ENCODE measurements at places on chromosomes 7 and 10. TPM values are rescaled to one million over a fixed set of nuclear protein-coding genes. Genes with fewer than 3 reads are reported as not detected.

The NACAD gene
- 6.4 TPM for total RNA-seq

The OAT gene
- total RNA-seq = 65.2 TPM

The TSPAN33 gene
- total RNA-seq = 36.7 TPM

The MYH16 gene
- total RNA-seq = not detected

The C7orf33 gene
- total RNA-seq = not detected

The PDK4 gene
- total RNA-seq = not detected

The CPEB3 gene
- 1.1 TPM for total RNA-seq

The CACNA2D1 gene
- 36.2 TPM for total RNA-seq

The GPR15LG gene
- total RNA-seq = not detected

The C10orf67 gene
- not detected for total RNA-seq

The BUD31 gene
- 104 TPM for total RNA-seq

The PNLIPRP3 gene
- not detected for total RNA-seq

The ADCYAP1R1 gene
- 7.4 TPM for total RNA-seq

The METTL2B gene
- total RNA-seq = 44.3 TPM

The ATOH7 gene
- 0.20 TPM for total RNA-seq

The NMT2 gene
- total RNA-seq = 12.2 TPM

The FEZF1 gene
- total RNA-seq = 41.5 TPM

The ERLIN1 gene
- total RNA-seq = 33.0 TPM

The CYP3A7 gene
- total RNA-seq = not detected

The TEX47 gene
- not detected for total RNA-seq

The GNGT1 gene
- 0.44 TPM for total RNA-seq

The IL2RA gene
- total RNA-seq = not detected

The LEP gene
- total RNA-seq = not detected

The SEC31B gene
- 6.6 TPM for total RNA-seq

The SPDYE1 gene
- total RNA-seq = not detected

The CCAR1 gene
- 113 TPM for total RNA-seq

The ARHGAP19 gene
- 33.2 TPM for total RNA-seq

The CPA4 gene
- total RNA-seq = not detected

The ZFAND4 gene
- total RNA-seq = 17.2 TPM

The RBM48 gene
- 12.5 TPM for total RNA-seq

The SPDYE11 gene
- not detected for total RNA-seq

The SPDYE5 gene
- not detected for total RNA-seq

The PON1 gene
- 0.90 TPM for total RNA-seq

The CEP55 gene
- total RNA-seq = 17.8 TPM

The CDNF gene
- total RNA-seq = 1.3 TPM

The TMEM176A gene
- not detected for total RNA-seq

The TAC1 gene
- total RNA-seq = 0.77 TPM

The OR9A2 gene
- total RNA-seq = not detected

The SLC35G1 gene
- 6.1 TPM for total RNA-seq

All from H9 (cell line).